ENCODE measurements at places on chromosomes 4 and X. TPM values are rescaled to one million over a fixed set of nuclear protein-coding genes. Genes with fewer than 3 reads are reported as not detected.

GRCh38 chrX:110172215-110172614 lies 145.7 kb downstream of the AMMECR1 start:
- DNase-seq, result no peak
- H3K4me1 ChIP-seq, result peaks cover 4% of the 10 kb centered on the region
- no peak overlapping the region for H3K27ac ChIP-seq
- no peaks in the 10 kb centered on the region for H3K27me3 ChIP-seq
- H3K36me3 ChIP-seq, result no peaks in the 10 kb centered on the region

The DYNLT3 gene
- total RNA-seq, result 21.5 TPM

The NLGN4X gene
- 0.31 TPM for total RNA-seq

The DACH2 gene
- 0.05 TPM for total RNA-seq

- H3K4me1 ChIP-seq, result peaks cover 54% of the 10 kb centered on the region
- H3K4me3 ChIP-seq, result peak overlapping the region; percentile 96
- H3K36me3 ChIP-seq, result peaks cover 53% of the 10 kb centered on the region
Measured at GRCh38 chr4:82373486-82373815, 340 bp downstream of the HNRNPD start.
